ENCODE measurements at places on chromosomes 2 and 18.

DNA sequence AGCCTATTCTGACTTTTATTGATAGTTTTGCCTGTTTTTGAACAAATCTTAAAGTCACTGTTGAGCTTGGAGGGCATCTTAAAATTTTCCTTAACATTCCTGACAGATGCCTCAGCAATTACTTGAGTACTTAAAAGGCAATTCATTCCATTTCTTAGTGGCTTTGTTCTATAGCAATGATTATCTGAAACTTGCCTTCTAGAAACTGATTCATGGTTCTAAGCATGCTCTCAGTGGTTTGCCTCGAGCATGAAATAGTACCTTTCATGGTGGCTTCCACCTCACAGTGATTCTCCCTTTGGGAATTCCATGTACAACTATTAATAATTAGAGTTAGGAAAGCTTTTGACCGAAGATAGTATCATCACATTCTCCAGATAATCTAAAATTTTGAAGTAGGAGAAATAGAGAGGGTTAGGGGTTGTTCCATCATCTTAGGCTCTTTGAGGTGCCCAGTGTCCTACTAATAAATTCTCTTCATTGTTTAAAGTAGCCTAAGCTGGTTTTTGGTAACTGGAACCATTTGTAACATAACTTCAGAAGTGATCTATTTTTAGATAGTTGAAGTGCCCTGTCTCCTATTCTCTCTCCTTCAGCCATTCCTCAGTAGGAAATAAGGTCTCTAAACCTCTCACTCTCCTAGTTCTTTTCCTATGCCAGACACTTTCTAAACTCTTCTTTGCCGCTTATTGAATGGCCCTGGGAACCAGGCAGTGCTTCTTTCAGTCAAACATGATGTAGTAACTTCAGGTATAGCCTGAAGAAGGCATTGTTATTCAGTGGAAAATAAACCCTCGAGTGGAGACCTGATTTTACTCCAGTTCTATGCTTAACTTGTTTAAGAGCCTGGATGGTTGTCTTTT, 156.1 kb downstream of the HAUS1 start:
- DNase-seq, result peak; percentile 84

- DNase-seq, result no peak
Observed at GRCh38 chr18:27546991-27547390, 361.9 kb upstream of the CHST9 start.

- DNase-seq, result no peak
Observed at GRCh38 chr18:79104137-79104536, 34.9 kb downstream of the ATP9B start.

- DNase-seq, result peak; percentile 33
Observed at GRCh38 chr18:43277164-43277600, at the start of gene SYT4. TSS of gene SYT4 (minus strand) at chr18:43277490. CDS start at chr18:43277281, 209 bp downstream.

DNA sequence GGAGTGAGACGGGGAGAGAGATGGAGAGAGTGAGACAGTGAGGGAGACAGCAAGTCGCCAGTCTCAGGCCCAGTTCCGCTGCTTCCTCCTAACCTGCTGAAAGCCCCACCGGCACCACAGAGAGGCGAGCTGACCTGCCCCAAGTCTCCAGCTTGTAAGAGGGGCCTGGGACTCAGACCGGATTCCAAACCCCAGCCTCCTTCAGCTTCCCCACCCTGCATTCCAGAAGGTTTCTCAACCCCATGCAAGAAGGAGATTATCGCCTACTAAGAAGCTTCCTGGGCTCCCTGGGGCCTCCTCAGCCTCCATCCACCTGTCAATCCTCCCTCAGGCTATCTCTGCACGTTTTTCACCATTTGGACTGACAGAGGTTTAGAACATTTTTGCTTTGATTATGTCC, 173.1 kb upstream of the RAB6C start:
- DNase-seq, result no peak

- peak; percentile 20 for DNase-seq
Observed at GRCh38 chr2:19176977-19177376, 181.4 kb downstream of the OSR1 start.

GRCh38 chr2:14635391-14635871, 2.9 kb downstream of the LRATD1 start:
- peak; percentile 67 for DNase-seq

GRCh38 chr2:11983870-11984269, 237.4 kb downstream of the LPIN1 start:
- no peak for DNase-seq

- peak; percentile 42 for DNase-seq
Observed at GRCh38 chr2:130827502-130828251, 9.0 kb upstream of the ARHGEF4 start.

DNA sequence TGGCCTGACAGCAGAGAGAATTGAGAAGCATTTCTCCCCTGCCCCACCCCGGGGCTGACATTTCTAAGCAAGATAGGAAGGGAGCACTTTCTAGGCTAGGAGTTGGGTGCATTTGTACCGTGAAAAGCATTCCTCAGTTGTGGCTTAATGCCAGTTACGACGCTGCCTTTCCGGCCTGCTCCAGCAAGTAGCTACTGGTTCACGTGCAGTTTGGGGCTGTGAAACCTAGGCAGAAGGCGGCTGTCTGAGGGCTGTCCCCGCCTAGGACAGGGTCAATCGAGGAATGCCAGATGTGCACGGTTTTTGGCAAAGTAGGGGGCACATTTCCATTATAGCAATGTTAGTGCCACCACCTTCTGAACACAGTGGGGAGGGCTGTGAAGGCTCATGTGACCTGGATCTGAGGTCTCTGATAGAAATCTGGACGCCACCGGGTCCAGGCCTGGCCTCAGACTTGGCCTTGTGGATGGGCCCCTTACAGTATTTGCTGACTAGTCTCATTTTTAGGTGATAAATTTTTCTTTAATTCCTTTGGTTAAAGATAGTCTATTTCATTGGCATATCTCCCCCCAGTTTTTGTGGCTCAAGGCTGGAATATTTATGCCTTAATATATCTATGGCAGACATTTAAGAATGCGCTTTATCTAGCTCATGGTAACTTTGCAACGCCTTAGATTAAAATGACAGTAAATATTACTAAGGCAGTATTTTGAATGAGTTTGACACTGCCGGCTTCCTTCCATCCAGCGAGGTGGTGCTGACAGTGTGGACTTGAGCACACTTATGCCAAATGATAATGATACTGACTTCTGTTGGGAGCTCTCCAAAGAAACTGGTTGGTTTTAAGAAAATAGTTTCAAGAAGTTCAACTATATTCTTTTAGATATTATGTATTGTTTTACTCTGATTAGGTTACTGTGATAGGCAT, 78.7 kb downstream of the LPIN1 start:
- DNase-seq, result no peak

DNA sequence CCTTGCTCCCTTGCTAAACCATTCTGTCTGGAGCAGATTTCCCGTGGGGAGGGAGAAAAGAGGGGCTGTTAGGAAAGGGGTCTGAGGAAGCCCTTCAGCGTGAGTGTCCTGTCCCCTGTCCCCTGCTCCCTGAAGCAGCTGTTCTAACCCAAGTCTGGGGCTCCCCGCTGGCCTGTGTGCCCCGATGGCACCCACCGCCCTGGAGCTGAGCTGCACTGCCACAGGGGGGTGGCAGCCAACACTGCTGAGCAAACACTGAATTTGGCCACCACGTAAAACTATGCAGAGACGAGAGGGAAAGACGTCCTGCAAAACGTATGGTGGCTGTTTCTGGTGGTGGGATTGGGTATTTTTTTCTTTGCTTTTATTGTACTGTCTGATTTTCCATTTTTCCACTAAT, 17.9 kb downstream of the KCNG2 start:
- DNase-seq, result no peak

DNA sequence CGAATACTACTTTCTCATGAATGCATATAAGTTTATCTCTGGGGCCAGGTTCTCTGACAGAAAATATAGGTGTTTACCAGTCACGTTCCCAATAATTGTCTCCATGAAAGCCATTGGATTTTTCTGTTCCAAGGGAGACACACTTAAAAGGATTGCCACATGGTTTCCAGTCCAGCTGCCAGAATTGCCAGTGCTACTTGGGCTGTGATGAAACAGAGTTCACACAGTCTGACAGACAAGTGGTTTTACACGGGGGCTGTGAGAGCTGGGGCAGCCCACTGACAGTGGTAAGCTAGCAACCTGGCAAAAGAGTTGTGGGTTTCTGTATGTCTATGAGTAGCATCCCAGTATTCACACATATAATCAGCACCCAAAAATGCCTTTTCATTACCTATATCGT, 27.7 kb upstream of the ATRAID start:
- peak; percentile 78 for DNase-seq

- no peak for DNase-seq
Observed at GRCh38 chr2:128632501-128632800, 313.8 kb upstream of the HS6ST1 start.

DNA sequence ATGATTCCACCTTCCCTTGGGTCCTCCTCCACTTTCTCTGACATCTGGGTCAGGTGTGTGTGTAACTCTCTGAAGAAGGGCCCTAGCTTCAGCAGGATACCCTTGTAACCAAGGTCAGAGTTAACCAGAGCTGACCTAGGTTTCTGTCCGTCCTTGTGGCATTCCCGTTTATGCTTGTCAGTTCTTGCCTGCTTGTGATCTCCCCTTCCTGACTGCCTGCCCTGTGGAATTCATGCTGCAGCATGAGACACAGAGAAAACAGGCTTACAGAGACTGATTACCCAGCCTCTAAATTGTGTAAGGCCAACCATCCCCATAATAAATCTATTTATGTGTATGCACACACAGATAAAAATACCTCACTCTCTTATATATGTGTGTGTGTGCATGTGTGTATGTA, 22.8 kb downstream of the NXPH2 start:
- no peak for DNase-seq

GRCh38 chr2:11326677-11327211, 17.7 kb downstream of the ROCK2 start:
- no peak for DNase-seq

DNA sequence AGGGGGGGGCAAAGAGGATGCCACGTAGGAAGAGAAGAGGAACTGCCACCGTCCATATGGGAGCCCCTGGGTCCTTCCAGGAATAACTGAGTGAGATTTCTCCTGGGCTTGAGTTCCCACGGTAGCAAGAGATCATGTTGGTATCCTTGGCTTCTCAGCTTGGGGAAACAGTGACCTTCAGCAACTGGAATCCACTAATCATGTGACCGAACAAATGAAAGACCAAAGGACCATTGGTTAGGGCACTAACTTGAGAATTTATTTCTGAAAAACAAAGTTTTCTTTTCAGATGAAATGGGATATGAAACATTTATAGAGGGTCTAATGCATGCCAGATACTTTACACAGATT, 259.4 kb upstream of the ID2 start:
- DNase-seq, result no peak

DNA sequence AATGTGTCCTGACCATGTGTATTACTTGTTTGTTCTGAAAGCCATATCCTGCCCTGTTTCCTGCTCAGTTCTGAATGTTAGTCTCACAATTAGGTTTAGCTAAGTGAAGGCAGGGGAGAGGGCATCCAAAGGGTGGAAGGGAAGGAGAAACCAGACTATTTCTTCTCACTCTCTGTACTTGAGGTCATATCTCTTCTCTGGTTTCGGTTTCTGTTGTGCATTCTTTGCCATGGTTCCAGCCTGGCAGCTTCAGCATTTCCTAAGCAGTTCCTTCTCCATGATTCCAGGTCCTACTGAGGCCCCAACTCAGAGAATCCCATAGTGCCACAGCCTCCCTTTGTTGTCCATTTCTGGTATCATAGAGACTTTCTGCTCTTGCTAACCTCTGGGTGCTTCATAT, 40.3 kb upstream of the HNMT start:
- peak; percentile 12 for DNase-seq

- DNase-seq, result peak; percentile 19
Observed at GRCh38 chr2:148653437-148653836, 8.9 kb downstream of the EPC2 start.

- no peak for DNase-seq
Observed at GRCh38 chr18:58542426-58543159, 86.3 kb downstream of the ALPK2 start.

GRCh38 chr18:48924630-48925490, 25.9 kb downstream of the SMAD7 start:
- no peak for DNase-seq

DNA sequence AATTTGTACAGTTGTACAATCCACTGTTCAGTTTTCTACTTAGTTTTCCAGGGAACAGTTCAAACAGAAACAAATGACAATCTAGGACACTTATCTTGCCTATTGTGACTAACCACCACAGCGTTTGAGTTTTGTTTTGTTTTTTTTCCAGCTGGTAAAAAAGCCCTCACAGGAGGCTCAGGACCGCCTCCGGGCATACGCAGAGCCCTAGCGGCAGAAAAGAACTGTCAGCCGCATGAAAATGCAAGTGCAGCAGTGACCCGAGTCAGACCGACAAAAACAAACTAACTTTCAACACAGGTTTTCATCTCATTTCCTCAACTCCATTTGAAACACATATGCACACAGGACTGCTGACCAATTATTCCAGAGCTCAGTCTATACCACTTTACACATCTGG, 68.6 kb downstream of the STEAP3 start:
- peak; percentile 28 for DNase-seq

- no peak for DNase-seq
Observed at GRCh38 chr2:61853086-61853846, 594 bp downstream of the FAM161A start.

GRCh38 chr2:51846796-51847195, 814.9 kb upstream of the NRXN1 start:
- no peak for DNase-seq

GRCh38 chr2:96903815-96904214, 33.9 kb upstream of the SEMA4C start:
- DNase-seq, result no peak

All from AG10803 (cell line).